ENCODE measurements at places on chromosomes 1 and 21. TPM values are rescaled to one million over a fixed set of nuclear protein-coding genes. Genes with fewer than 3 reads are reported as not detected.

DNA sequence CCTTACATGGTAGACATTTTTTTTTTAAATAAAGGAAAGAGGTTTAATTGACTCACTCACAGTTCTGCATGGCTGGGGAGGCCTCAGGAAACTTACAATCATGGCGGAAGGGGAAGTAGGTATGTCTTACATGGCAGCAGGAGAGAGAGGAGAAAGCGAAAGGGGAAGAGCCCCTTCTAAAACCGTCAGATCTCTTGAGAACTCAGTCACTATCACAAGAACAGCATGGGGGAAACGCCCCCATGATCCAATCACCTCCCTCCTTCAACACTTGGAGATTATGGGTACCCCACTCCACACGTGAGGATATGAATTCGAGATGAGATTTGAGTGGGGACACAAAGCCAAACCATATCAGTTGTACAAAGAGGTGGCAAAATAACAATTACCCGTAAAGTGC lies 301.7 kb downstream of the GRIK1 start:
- no peaks in the 10 kb centered on the region for H3K27me3 ChIP-seq
- H3K27ac ChIP-seq, result no peak overlapping the region
- DNase-seq, result no peak
- H3K36me3 ChIP-seq, result no peaks in the 10 kb centered on the region

Gene KCNN3
- total RNA-seq, result 0.06 TPM

GRCh38 chr1:112806090-112806642 lies 91.0 kb upstream of the PPM1J start:
- no peak overlapping the region for H3K4me3 ChIP-seq
- no peaks in the 10 kb centered on the region for H3K27me3 ChIP-seq
- no peaks in the 10 kb centered on the region for H3K36me3 ChIP-seq

Gene FTCD
- total RNA-seq, result 1.3 TPM

DNA sequence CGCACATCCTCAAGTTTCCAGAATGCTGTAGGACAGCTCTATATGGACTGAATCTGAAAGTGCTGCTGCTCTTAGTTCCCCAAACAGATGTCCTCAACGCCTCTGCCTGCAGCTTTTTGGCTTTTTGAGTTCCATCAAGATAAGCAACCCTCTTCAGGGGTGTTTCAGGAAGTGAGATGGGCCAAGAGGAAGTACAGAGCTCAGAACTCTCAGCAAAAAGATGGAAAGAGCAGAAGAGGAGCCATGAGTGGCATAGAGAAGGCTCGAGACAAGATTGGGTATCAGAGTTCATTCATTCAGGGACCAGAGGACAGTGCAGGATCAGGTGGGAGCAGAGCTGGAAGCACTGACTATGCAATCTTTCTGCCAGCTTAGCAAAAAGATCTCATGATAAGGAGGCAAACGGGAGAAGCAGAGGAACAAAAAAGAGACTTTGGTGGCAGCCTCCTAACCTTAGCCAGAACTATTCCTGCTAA lies at the start of the genes ADORA3 and TMIGD3:
Gene ADORA3 (minus strand): TSS at position 49 of the 476 bp plus-strand sequence. CDS start 279 bp downstream, outside the sequence.
Gene TMIGD3 (minus strand): TSS at position 49 of the 476 bp plus-strand sequence. CDS start 279 bp downstream, outside the sequence.
- H3K27me3 ChIP-seq, result no peaks in the 10 kb centered on the region
- H3K4me1 ChIP-seq, result peaks cover 69% of the 10 kb centered on the region
- peak within 1 kb of the TSS; percentile 32 for H3K27ac ChIP-seq
- no peak for DNase-seq
- H3K36me3 ChIP-seq, result no peaks in the 10 kb centered on the region

- H3K4me3 ChIP-seq, result no peak overlapping the region
- peaks cover 6% of the 10 kb centered on the region for H3K4me1 ChIP-seq
- no peak overlapping the region for H3K27ac ChIP-seq
- no peak for DNase-seq
- H3K36me3 ChIP-seq, result no peaks in the 10 kb centered on the region
These were observed 66.7 kb upstream of the GUCA2A start for GRCh38 chr1:42231253-42231652.

GRCh38 chr1:26132128-26132833 lies 20.7 kb downstream of the PDIK1L start:
- DNase-seq, result no peak
- no peaks in the 10 kb centered on the region for H3K36me3 ChIP-seq
- no peak overlapping the region for H3K4me3 ChIP-seq
- no peaks in the 10 kb centered on the region for H3K27me3 ChIP-seq

DNA sequence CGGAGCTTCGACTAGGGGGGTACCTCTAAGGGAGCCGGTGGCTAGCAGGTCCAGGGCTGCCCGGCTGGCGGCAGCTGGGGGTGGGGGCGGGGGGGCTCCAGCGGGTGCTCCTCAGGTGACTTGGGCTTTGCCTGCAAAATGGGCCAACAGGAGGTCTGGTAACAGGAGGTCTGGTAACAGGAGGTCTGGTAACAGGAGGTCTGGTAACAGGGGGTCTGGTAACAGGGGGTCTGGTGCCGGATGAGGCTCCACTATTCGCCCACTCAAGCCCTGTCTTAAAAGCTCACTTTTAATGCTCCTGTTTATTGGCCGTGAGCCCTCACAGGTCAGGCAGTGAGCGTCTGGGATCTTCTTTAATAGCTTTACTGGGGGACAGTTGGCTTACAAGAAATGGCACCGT lies 40.4 kb upstream of the ACTRT2 start:
- no peaks in the 10 kb centered on the region for H3K4me1 ChIP-seq
- no peaks in the 10 kb centered on the region for H3K36me3 ChIP-seq
- no peak overlapping the region for H3K27ac ChIP-seq

Gene KCNQ4
- total RNA-seq, result 0.20 TPM

Gene ABCB10
- 20.2 TPM for total RNA-seq

Gene RIIAD1
- total RNA-seq, result not detected

DNA sequence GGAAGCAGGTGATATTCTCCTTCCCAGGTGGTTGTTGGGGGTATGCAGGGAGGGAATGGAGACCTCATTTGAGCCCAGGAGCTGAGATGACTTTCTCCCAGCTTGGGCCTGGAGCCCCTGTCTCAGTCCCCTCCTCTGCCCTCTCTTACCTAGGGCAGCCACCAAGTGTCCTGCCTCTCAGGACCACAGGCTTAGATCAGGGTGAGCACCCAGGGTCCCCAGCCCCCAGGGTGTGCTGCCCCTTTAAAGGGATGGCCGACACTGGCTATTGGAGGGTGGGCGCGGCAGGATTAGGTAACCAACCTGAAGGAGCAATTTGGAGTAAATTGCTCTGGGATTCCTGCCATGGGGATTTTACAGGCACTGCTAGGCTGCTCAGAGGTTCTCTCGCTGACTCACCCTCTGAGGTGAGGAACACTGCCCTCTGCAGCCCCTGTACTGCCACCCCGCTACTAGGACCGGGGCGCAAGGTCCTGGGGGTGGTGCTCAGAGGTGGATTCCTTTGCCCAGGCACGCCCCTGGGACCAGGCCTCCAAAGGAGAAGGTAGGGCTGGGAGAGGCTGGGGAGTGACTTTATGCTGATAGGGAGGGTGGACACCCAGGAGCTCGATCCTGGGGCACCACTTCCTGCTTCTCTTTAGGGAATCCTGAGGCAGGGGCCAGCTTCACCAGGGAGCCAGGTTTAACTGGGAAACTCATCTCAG lies 1.5 kb downstream of the RPS6KA1 start:
- no peak for DNase-seq
- peak overlapping the region; percentile 65 for H3K4me3 ChIP-seq
- no peaks in the 10 kb centered on the region for H3K36me3 ChIP-seq
- H3K4me1 ChIP-seq, result peaks cover 56% of the 10 kb centered on the region
- peak overlapping the region; percentile 62 for H3K27ac ChIP-seq

Gene MYOM3
- total RNA-seq, result not detected

- peak overlapping the region; percentile 71 for H3K4me3 ChIP-seq
- no peaks in the 10 kb centered on the region for H3K27me3 ChIP-seq
- peak overlapping the region; percentile 62 for H3K27ac ChIP-seq
- H3K4me1 ChIP-seq, result peaks cover 87% of the 10 kb centered on the region
These were observed 37.0 kb downstream of the NUAK2 start for GRCh38 chr1:205284420-205285144.

DNA sequence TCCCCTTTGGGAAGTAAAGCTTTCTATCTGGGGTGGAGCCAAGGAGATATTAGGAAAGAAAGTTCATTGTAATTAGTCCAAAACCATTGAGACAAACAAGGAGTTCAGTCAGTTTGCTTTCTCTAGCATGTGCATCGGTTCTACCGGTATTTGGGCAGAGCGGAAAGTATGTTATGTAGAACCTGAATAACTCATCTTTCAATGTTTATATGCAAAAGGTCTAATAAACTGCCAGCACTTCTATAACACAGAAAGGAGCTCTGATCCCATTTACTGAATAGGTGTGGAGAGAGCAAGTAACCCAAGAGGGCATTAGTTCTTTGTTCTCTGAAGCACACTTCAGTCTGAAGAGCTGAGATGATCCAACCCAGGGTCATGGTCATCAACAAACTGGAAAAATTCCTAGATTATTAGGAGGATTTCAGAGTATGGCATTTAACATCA lies 3.5 kb downstream of the TGFB2 start:
- H3K27me3 ChIP-seq, result no peaks in the 10 kb centered on the region
- H3K4me3 ChIP-seq, result no peak overlapping the region
- no peak for DNase-seq

GRCh38 chr1:162667381-162668080 lies 35.3 kb downstream of the DDR2 start:
- H3K4me1 ChIP-seq, result no peaks in the 10 kb centered on the region
- DNase-seq, result no peak
- no peak overlapping the region for H3K4me3 ChIP-seq
- H3K27ac ChIP-seq, result no peak overlapping the region
- no peaks in the 10 kb centered on the region for H3K27me3 ChIP-seq
- no peaks in the 10 kb centered on the region for H3K36me3 ChIP-seq

Gene GPX7
- 26.3 TPM for total RNA-seq

DNA sequence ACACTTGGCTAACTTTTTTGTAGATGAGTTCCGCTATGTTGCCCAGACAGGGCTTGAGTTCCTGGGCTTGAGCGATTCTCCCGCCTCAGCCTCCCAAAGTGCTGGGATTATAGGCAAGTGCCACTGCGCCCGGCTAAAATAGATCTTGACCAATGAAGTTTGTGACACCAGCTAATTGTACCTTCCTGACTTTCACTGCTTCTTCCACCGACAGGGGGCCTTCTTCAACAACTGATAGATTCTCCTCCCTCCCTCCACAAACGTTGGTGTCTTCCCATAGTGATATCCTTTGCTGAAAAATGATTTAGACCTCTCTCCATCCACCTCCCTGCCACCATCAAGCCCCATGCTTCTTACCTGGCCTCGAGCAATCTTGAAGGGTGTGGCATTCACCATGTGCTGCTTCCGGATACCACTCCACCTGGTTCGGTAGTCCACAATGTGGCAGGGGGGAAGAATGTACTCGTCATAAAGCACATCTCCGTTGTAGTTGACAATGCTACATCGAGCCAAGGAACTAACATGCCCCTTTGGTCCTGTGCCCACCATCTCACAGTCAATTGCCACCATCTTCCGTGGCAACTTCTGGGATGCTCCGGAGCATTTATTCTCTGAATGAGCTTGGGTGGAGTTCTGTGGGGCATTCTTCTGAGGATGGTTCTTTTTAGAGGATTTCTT lies 1.6 kb upstream of the METTL25B start:
- peak overlapping the region; percentile 99 for H3K4me3 ChIP-seq
- DNase-seq, result peak; percentile 63
- peak overlapping the region; percentile 90 for H3K27ac ChIP-seq

DNA sequence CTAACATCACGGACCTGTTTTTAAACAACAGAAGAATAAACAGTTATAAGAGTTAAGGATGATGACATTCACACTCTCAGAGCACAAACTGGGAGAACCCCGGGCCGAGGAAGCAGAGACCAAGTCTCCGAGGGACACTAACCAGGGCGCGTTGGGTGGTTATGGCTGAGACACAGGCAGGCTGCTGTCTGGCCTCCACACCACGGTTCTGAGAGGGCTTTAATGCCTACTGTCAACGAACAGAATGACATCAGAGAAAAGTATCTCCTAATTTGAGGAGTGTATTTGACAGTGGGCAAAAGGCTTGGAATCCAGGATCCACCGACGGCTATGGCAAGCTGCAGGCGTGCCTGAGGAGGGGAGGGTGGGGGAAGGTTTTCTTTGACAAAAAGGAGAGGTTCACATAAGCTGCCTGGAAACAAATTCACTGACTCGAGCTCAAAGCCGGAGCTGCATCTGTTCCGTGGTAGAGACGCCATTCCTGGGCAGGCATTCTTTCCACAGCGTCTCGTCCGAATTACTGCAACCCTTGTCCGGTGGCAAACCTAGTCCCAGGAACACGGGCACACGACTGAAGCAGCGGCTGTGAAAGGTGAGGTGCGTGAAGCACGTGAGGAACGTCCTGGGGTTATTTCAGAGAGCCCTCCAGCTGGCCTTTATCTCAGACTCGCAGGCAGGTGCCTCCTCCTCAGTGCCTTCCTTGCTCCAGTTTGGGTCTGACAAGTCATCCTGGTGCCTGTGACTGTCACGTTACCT lies 9.4 kb downstream of the POFUT2 start:
- no peaks in the 10 kb centered on the region for H3K4me1 ChIP-seq
- H3K36me3 ChIP-seq, result peaks cover 42% of the 10 kb centered on the region
- no peak for DNase-seq
- H3K4me3 ChIP-seq, result no peak overlapping the region
- no peak overlapping the region for H3K27ac ChIP-seq

DNA sequence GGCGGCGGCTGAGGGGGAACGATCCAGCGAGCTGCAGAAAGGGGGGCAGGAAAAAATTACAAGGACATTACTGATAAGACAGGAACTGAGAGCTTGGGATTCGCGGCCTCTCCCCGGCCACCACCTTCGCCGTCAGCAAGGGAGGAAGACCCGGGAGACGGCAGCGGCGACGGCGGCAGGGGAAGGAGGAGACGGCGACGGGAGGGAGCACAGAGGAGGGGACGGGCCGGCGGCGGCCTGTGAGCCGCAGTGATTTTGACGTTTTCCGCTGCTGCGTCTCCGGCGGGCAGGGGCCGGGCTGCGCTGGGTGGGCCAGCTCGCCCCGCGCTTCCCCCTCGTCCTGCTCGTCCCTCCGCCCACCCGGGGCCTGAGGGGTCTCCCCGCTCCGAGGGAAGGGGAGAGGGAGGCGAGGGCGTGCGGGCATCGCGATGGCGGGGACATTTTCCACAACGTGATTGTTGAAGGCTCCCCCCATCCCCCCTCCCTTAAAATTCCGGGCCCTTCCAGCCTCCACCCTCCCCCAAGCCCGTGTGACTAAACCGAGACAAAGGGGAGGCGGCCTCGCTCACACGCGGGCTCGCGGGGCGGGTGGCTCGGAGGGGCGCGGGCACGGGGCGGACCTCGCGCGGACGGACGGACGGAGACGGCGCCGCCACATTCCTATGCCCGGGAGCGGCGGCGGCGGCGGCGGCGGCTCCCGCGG lies 407 bp downstream of the CAMSAP2 start:
- H3K4me3 ChIP-seq, result peak overlapping the region; percentile 13
- peaks cover 29% of the 10 kb centered on the region for H3K4me1 ChIP-seq
- peak overlapping the region; percentile 60 for H3K27ac ChIP-seq
- DNase-seq, result peak; percentile 72
- H3K27me3 ChIP-seq, result no peaks in the 10 kb centered on the region

DNA sequence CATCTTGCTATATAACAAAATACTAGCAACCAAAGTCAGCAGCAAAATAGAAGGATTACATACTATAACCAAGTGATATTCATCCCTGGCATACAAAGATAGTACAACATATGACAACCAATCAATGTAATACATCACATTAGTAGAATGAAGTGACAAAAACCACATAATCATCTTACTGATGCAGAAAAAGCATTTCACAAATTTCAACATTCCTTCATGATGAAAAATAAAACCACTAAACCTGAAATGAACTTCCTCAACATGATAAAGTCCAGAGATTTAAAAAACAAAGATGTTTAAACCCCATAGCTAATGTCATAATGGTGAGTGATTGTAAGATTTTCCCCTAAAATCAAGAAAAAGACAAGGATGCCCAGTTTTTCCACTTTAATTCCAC lies 18.6 kb downstream of the RO60 start:
- no peak overlapping the region for H3K4me3 ChIP-seq
- H3K4me1 ChIP-seq, result no peaks in the 10 kb centered on the region
- no peak overlapping the region for H3K27ac ChIP-seq
- DNase-seq, result no peak
- no peaks in the 10 kb centered on the region for H3K27me3 ChIP-seq

Gene SLC37A1
- 18.5 TPM for total RNA-seq

All from CD4-positive, alpha-beta memory T cell (primary cell).